ENCODE measurements at places on chromosomes 12 and 14.

- DNase-seq: peak; percentile 92
Measured at GRCh38 chr14:34875031-34875922, at the start of gene BAZ1A. Gene BAZ1A (minus strand): TSS chr14:34875360. CDS start chr14:34874604, 756 bp downstream.

- no peak for DNase-seq
Measured at GRCh38 chr12:24379861-24380521, 430.5 kb upstream of the SOX5 start.

- DNase-seq: peak; percentile 71
Measured at GRCh38 chr12:93825931-93826555, 148.9 kb downstream of the CRADD start.

DNA sequence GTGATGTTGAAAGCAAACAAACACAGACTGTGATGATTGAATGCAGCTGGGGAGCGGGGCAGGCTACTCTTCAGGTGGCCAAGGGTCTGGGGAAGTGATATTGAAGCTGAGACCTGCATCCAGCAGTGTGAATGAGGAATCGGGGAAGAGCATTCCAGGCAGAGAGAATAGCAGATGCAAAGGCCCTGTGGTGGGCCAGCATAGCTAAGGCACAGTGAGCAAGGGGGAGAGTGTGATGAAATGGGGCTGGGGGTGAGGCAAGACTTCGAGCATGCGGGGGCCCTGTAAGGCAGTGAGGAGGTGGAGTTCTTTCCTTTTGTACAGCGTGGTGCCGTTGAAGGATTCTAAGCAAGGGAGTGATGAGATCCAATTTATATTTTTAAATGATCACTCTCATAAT, 77.4 kb downstream of the KCNK13 start:
- DNase-seq: no peak

- DNase-seq: no peak
Measured at GRCh38 chr14:76953311-76953945, 75.1 kb downstream of the IRF2BPL start.

DNA sequence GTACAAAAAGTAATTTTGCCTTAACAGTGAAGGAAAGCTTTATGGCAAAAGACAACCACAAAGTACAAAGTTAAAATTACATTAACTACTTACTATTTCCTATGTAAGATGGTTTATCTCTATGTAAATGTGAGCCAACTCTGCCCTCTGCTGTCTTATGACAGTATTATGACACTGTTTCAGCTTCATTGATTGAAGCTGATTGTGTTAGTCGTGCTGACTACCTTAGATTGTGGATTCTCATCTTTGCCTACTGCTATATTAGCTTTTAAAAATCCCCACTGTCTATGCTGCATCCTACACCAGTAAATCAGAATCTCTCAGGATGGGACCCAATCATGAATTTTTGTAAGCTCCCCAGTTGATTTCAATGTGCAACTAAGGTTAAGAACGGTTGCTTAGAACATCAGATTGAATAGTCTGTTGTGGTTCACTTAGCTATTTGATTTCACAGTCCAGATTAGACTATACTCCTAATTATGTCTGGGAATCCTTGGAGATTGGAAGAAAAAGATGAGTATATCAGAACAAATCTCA, 12.2 kb upstream of the SPTB start:
- DNase-seq: peak; percentile 47

- DNase-seq: peak; percentile 17
Measured at GRCh38 chr12:87253157-87253556, 776.0 kb downstream of the C12orf50 start.

- DNase-seq: no peak
Measured at GRCh38 chr12:95173392-95174251, 43.6 kb downstream of the FGD6 start.

DNA sequence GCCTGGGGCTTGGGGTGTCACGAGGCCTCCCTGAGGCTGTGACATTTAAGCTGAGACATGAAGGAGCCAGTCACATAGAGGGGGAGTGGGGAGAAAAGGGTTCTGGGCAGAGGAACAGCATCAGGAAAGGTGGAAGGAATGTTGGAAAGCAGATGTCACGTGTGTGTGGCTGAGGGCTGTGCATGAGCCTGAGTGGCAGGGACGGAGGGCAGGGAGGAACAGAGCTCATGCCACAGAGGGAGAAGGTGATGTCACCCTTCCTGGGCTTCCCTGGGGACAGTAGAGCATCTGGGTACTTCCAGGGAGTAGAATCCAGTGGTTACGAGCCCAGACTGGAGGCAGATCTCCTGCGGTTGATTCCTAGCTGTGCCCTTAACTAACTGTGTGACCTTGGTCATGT, 32.0 kb upstream of the JDP2 start:
- no peak for DNase-seq

DNA sequence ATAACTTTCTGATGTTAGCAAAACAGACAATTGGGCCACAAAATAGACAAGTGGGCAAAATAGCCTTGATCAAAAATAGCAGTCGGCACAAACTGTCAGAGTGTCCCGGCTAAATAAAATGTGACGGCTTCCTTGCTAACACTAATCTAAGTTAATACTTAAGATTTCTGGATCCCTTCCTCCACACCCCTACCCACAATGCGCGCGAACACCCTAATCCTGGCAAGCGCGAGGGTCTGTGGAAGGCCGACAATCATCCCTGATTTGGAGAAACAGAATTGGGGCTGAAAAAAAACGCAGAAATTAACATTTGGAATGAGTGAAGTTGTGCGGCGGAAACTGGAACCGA, 489 bp downstream of the CEP290 start:
- DNase-seq: no peak

DNA sequence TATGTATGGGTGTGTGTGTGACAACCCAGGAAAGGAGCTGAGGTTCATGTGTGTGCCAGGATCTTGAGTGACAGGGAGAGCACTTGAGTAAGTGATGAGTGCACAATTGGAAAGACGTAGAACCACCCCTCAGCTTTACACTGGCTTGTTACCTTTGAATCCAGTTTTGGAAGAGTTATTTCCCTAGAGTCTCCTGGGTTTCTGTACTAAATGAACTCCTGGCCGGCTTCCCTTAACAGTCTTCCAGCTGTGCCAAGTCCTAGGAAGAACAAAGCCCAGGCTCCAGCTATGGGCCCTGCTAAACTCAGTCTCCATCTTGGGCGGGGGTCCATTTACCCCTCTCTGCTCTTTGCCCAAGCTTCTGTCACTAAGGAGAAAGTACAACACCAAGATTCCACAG, 19.7 kb upstream of the NR1H4 start:
- peak; percentile 66 for DNase-seq

DNA sequence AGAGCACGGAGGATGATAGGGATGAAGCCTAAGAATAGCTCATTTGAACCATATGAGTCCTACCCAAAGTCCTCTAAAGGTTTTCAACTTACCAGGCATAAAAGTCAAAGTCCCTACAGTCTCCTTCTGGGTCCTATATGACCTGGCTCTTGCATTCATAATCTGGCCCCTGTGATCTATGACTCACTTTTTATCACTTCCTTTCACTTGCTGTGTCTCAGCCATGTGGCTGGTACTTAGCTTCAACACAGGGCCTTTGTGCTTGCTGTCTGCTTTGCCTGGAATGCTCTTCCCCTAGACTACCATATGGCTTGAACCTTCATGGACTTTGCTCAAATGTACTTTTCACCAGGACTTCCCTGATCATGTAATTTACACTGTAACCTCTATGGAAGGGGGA, 137.6 kb upstream of the TMTC1 start:
- no peak for DNase-seq

DNA sequence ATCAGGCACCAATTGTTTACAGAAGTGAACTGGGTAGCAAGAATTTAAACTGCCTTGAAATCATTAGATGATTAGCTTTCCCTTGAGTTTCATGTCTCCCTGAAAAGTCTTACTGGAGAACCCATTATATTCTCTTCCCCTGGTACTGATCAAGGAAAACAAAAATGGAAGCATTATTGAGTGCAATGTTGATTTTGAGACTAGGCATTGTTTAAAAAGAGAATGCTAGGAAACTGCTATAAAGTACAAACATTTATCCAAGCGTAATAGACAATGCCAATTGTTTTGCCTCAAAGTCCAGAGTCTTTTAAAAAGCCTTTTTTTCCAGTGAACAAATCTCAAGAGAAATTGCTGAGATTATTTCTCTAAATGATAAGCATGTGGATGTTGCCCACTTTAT, 197.0 kb downstream of the CCER1 start:
- DNase-seq: no peak

- peak; percentile 61 for DNase-seq
Measured at GRCh38 chr12:108838194-108839017, 19.0 kb downstream of the SSH1 start.

DNA sequence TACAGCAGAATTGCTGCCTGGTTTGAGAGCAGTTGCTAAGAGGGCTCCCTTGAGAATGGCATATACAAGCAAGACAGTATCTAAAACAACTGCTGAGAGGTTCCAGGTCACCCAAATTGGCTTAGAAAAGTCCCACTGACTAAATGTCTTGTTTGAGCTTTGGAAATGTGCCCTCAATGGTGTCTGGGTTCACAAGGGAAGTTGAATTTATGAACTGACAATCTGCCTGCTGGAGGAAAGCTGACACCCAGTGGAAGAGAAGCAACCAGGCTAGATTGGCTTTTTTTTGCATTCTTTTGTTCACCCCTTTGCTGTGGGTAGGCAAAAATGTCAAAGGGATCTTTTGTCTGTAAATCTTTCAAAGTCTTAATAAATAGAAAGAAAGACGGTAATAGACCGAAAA, 44.6 kb upstream of the NPFF start:
- DNase-seq: peak; percentile 79

DNA sequence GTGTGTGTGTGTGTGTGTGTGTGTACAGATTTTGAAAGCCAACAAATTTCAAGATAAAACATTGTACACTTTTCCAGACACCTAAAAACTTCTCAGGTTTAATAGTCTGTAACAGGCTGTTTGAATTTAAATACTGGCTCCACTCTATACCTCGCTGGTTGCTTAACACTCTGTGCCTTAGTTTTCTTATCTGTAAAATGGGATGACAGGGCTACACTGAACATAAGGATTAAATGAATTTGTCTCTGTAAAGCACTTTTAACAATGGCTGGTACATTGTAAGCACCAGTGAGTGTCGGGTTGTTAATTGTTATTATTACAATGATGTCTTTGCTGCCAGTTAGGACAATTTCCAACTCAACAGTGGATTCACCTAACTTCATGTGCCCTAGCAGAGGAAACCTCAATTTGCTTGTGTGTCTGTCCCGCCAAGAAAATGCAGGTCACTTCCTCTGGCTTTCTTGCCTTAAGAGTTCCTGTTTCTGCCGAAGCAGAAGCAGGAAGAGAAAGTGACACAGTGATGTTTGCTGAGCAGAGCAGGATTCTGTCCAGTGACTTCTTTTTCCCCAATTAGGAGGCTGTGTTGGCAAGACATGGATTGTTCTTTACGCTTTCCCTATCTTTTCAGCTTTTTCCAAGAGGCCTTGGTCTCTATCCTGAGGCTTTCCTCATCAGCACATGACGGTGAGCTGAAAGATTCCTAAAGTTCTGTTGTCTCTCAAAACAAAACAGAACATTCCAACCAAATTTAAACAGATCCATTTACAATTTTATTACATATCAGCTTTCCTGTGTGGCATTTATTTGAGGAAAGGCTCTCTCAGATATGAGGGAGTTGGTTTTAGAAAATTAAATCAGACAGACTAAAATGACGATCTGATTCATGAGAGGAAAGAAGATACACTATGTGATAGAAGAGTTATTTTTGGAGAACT, 154.1 kb upstream of the ATP2B1 start:
- DNase-seq: no peak

GRCh38 chr12:67082221-67082620, 186.9 kb upstream of the CAND1 start:
- DNase-seq: no peak

DNA sequence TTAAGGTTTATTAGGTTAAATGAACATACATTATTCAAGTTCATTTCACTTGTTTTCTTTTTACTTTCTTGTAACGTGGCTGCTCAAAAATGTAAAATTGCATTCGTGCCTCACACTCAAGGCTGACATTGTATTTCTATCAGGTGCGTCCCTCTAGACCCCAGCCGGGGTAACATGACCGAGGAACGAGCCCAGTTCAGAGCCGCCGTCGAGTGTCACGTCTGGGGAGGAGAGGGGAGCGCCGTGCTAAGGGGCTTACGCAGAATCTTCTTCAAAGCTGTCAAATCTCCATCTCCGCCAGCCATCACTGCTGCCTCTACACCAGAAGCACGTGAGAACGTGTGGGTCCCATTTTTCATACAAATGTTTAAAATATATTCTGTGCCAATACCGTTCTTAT, 170.6 kb downstream of the RIMBP2 start:
- DNase-seq: no peak

DNA sequence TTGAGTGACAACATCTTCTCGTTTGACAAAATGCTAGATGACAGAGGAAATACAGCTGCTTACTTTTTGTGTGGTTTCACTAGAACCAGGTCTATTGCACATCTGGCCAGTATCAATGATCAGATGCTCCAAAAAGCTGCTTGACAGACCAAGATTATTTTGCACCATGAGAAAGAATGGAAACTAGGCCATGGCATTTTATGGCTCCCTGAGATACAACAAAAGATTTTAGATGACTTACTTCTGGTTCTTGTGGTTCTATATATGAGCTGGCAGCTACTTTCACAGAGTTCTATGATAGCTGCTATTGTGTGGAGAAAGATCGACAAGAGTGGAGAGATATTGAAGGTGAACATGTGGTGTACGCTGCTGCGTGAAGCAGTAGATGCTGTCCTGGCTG, 25.9 kb upstream of the PPFIBP1 start:
- no peak for DNase-seq

DNA sequence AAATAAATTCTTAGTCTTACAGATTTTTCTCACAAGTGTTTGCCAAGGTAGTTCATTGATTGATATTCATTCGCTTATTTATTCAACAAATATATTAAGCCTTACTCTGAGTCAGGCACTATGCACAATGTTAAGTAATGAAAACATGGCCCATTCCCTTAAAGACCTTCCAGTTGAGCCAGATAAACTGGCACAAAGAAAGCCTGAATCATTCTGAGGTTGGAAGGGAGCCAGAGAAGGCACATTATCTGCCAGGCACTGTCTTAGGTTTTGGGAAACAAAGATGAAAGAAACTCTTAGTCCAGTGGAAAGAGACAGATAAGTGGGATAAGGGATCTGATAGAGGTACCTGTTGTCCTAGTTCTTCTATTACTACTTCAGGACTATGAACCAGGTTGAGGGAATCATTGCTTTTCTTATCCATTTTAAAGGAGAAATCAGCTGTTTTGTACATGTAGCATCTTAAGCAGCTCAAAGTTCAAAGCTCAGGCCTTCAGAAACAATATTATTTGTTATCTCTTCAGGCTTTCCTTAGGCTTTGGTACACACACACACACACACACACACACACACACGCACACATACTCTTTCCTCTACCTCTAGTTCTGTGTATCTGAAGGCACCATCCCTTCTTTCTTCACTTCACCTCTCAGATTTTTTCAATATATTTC, 27.0 kb downstream of the PDE6H start:
- peak; percentile 50 for DNase-seq

- DNase-seq: no peak
Measured at GRCh38 chr12:130337488-130338303, at the start of gene PIWIL1. Gene PIWIL1 (plus strand): TSS chr12:130337887. CDS start chr12:130342592, 4,705 bp downstream.

GRCh38 chr12:122949816-122950675, 16.2 kb downstream of the ABCB9 start:
- no peak for DNase-seq

DNA sequence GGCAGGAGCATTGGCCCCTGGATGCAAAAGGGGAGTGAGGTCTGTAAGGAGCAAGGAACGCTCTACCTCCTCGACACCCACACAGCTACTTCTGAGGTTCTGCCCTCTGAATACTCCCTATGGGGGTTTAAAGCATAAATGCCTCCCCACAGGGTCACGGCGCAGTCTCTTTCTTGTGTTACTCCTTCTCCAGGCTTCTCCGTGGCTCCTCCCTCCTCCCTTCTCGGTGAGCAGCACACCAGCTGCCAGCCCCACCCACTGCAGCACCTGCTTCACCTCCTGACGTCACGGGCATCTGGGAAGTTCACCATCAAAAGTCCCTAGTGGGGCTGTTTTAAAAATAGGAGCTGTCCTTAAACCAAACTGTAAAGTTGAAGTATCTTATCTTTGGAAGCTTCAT, 67.3 kb downstream of the SPTB start:
- DNase-seq: no peak
